ENCODE measurements at places on chromosomes 12 and 14.

DNA sequence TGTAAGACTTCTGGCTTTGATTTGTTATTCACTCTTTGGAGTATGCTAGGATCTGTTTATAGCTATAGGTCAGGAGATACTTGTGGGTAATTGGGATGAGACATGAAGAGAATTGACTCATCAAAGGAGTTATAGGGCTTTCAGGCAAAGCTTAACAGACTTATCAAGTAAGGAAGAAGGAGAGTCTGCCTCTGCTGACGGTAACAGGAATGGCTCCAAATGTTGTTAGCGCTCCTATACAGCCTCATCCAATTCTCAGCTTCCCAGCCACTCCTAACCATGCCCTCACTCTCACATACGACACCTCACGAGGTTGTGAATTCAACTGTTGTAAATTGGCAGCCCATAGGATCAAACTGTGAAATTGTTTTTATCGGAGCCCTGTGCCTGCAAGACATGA lies 140.5 kb downstream of the KCNA5 start:
- DNase-seq, result no peak

DNA sequence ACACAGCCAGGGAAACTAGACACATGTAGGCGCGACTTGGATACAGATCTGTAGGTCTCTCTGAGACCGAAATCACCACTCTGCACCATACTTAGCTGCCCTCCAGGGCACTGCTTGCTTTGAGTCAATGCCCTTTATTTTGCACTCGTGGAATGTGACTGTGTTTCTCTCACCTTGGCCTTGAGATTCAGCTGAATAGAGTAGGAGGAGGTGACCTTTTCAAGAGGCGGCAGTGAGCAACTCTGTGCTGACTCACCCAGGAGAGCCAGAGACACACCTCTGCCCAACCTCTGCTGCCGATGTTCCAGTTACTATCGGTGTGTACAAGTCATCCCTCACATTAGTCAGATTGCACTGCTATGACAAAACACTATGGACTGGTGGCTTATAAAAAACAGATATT lies 583.4 kb downstream of the VRK1 start:
- no peak for DNase-seq

GRCh38 chr14:99938376-99938775 lies 126.8 kb upstream of the EVL start:
- no peak for DNase-seq

DNA sequence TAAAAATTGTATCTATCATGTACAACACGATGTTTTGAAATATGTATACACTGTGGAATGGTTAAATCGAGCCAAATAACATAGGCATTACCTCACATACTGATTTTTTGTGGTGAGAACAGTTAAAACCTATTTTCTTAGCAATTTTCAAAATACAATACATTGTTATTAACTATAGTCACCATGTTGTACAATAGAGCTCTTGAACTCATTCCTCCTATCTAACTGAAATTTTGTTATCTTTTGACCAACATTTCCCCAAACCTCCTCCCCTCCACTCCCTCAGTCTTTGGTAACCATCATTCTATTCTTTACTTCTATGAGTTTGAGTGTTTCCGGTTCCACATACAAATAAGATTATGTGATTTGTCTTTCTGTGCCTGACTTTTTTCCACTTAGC lies 6.8 kb upstream of the SLC38A2 start:
- DNase-seq, result no peak

GRCh38 chr12:108734200-108734906 lies 3.0 kb upstream of the CORO1C start:
- peak; percentile 94 for DNase-seq

DNA sequence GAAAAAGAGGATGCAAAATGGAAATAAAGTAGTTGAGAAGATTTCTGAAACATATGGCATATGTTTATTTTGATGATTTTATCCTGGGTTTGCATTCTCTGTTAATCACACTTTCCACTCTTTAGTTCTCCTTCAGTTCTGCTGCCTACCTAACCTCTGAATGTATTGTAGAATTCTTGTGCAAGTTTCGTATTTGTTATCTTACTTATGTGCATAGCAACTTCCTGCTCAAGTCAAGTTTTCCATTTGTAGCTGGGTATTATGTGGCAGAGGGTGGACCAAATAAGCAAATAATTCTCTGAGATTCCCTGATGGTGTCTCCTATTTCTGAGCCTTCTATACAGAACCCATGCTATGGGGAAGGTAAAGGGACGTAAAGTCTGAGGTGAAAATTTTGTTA lies 381.6 kb downstream of the FOXG1 start:
- no peak for DNase-seq

DNA sequence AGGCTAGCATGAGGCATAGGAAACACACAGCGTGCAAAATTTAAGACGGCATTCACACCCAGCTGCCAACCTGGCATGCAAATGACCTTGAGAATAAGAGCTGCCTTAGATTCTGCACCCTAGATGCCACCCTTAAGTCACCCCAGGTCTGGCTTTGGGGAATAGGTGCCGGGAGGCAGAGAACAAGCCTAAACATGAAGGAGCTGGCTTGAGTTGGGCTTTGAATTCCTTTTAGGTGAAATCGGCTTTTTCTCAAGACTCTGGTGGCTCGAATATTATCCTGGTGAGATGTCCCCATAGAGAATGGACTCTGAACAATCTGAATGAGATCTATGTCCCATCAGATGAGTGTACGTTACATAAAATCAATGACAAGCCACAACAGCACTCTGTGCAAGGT lies 1090.5 kb downstream of the VRK1 start:
- no peak for DNase-seq
